ENCODE measurements at places on chromosomes 11 and 22.

DNA sequence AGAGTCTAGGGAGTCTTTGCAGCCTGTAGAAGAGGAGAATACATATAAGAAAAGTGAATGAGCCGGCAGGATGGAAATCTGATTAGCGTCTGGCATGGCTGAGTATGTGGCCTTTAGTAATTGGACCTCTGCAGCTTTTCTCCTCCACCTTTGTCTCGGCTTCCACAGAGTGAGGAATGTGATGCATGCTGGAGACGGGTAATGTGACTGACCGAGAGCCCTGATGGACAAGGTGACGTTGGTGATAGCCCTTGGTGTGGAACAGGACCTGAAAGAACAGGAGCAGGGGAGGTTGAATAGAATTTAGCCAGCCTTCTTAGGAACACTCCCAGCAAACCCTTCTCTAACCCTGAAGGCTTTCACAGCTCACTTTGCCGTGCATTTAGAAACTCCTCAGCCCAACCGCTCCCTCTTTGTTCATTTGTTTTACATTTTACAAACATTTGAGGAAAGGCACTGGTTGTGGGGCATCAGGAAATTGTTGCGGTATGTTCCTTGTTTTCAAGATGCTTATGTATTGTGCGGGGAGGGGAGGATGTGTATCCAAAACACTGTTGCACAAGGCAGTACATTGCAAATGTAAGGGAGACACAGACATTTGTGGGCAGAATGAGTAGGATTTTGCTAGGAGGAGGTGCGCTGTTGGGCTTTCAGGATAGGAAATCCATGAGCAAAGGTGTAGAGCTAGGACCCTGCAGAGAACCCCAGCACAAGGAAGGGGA is 6.9 kb downstream of the GTPBP1 start:
- no peak for DNase-seq

DNA sequence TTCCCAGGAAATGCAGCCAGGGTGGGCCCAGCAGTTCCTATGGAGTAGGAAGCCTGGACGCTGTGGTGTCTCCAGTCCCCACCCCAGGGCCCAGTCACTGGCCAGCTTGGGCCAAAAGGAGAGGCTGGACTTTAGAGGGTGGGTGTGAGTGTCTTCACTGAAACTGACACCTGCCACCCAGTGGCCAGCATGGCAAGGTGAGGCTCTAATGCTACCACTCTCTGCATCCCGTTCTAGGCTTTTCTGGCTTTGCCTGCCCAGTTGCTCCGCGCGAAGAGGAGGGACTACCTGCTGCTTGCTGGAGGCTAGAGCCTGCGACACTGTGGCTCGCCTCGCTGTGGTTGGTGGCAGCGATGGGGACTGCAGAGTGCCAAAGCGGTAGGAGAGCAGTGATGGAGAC is 35.4 kb downstream of the C22orf42 start:
- DNase-seq, result no peak

GRCh38 chr11:8204596-8204995 is 35.8 kb upstream of the RIC3 start:
- DNase-seq, result no peak

DNA sequence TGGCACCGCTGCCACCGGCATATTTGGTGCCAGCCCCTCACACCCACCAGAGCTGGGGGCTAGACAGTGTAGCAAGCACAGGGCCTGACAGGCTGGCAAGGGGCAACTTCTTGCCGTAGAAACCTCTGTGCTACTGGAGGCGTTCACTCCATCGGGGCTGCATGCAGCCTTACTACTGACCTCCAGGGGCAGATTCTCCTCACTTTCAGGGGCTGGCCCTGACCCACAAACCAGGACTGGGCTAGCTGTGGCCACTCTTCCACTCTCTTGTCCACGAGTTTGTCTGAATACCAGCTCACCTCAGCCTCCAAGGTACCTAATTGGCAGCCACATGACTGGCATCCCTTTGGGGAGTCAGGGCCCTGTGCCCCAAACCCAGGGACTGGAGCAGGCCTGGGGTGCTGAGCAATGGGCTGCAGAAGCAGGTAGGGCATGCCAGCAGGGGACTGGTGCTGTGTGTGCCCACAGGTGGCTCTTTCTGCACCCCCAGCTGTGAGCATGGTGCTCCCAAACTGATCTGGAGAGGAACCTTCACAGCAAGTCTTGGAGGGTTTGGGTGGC is 2.1 kb upstream of the LMO1 start:
- DNase-seq, result no peak

DNA sequence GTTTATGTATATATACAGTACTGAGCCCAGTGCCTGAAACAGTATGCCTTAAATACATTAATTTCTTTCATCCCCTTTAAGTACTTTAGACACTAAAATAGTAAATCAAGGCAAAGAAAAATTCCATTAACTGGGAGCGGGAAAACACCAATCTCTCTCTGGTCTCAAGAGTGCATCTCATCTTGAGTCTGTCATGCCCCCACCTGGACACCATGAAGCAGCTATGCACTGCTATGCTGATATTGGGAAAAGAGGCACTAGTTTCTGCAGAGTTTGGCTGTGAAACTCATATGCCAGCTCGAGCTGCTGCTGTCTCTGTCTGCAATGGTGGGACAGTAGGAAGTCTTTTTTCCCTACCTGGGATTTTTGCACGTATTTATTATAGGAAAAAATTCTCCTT is 754.4 kb upstream of the RAG2 start:
- DNase-seq, result no peak

DNA sequence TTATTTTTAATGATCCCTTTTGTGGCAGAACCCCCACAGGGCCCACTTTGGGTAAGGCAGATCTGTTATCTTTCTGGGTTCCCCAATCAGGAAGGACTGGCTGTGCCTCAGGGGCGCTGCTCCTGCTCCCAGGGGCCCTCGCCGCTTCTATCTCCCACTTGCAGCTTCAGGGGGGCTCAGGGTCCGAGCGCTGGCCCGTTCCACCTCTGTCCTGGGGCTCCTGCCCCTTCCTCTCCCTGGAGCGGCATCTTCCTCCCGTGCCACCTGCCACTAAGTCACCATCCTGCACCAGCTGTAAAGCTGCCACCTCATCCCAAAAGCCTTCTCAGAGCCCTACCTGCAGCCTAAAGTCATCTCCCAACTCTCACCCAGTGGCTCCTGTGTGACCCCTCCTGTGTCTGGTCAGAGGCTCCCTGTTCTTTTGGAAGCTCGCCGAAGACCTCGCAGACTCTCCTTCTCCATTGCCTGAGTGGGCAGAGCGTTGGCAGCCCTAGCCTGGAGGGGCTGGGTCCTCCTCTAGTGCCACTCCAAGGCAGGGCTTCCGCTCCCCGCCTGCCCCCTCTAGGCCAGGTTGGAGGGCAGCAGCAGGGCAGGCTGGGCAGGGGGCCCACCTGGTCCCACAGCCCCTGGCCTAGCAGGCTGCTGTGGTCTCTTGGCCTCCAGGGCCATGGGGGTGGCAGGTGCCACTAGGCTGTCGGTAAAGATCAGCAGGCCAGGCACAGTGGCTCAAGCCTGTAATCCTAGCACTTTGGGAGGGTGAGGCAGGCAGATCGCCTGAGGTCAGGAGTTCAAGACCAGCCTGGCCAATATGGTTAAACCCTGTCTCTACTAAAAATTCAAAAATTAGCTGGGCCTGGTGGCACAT is 106.7 kb downstream of the MORC2 start:
- no peak for DNase-seq

DNA sequence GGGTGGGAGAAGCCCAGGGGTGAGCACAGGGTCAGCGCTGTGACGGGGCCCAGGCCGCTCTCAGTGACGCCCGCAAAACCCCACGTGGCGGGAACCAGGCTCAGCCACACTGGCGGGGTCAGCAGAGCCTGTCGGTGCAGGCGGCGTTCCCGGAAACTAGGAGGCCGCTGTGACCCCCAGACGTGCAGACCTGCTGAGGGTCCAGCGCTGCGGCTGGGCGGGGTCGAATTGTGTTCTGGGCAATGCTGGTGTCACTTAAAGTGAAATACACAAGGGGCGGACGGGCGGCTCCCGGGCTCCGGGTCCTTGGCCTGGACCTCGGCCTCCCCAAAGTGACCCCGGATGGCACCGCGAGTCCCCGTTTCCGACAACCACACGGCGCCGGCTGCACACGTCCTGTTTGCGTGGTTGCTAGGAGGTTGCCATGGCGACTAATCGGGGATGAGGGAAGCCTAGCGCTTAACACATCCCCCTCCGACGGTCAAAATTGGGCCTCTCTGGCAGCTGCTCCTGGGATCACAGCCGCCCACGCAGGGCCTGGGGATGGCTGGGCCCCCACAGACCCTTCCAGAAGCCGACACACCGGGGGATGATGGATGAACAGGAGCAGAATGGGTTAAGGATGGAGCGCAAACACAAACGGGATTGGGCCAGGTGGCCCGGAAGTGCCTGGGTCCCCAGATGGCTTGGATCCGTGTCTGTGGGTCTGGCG is 81.7 kb upstream of the PRR5 start:
- DNase-seq, result peak; percentile 91

DNA sequence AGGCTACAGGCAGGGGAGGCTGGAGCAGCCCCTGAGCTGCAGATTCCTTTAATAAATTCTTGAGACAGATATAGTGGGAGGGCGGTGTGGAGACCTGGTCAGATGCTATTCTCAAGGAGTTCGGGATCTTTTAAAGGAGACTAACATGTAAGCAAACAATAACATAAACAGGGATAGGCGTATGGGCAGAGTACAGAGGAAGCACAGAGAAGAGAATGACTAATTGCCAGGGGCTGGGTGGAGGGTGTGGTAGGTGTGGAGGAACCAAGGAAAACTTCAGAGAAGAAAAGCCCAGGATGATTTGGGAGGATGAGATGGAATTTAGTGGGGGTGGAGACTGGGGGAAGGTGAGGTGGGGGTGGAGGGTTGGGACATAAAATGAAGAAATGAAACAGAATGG is 9.7 kb upstream of the HEPHL1 start:
- DNase-seq, result no peak

DNA sequence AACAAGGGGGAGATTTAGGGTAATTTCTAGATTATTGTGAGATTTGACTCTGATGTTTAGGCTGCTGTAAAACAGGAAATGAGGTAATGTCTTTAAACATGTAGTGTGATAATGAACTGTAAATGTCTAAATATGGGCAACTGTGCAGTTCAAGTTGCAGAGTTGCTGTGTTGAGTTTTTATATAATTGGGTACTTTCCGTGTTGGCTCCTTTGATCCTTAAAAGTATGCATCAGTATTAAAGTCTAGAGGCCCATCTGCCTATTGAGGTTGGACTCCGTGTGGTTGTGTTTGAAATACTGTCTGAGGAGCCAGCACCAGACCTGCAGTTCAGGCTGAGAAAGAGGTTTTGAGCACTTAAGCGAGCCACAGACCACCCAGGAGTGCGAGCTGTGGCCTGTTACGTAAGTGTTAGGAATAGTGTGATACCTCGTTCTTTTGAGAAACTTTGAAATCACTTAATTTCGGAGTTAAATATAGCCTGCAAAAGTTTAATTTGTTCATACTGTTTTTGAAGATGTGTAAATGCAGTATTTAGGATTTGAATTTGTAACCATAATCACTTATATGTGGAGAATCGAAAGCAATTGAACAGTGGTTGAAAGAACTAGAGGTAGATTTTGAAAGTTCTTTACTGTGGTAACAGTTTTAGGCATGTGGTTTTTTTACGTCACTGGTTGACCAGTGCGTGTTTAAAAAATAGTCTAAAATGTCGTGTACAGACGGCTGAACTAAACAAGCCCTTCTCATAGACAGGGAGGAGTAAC is 9.0 kb downstream of the FAM118A start:
- DNase-seq, result peak; percentile 88

DNA sequence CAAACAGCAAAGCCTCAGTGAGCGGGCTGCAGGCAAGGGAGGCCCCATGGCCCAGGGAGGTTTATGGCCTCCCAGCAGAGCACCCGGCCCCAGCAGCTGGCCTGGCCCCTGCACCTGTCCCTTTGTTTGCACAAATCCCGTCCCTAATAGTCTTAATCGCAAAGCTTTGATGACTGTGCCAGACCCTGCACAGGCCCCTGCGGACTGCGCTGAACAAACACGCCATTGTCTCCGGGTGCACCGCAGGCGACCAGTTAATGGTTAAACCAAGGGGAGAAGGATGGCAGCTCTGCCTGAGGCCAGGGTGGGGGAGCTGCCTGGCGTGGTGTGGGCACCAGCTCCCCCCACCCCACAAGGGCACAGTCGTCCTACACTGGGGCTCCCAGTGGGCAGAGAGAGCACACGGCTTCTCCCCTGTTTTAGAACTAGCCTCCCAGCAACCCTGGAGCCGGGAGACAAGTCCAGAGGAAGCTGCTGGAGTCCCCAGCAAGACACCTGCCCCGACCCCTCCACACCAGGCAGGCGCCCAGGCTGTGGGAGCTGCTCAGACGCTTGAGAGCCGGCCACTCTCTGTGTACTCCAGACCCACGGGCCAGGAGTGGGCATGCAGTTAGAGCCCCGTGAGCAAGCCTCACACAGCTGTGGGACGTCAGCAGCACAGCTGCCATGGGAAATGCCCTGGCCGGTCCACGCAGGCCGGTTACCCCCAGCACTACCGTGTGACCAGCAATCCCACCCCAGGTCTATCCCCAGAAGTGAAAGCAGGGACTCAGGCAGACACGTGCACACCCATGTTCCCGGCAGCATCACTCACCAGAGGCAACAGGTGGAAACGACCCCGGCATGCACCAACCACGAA is 39.7 kb upstream of the TH start:
- no peak for DNase-seq

DNA sequence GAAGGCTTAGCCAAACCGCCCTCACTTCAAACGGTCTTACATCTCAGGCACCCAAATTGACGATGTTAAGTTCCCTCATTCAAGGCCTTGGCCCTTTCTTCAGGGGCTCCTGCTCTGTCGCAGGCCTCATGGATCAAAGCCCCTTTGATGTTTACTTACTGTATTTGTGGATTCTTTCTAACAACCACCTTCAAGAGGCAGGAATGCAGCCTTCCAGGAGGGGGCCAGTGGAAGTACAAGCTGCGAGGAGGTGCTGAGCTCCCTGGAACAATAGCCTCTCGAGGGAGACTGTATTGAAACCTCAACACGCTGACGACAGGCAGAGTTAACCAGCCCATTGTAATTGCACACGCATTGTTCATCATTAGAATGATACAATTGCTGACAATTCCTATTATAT is 209.1 kb downstream of the ST3GAL4 start:
- no peak for DNase-seq

DNA sequence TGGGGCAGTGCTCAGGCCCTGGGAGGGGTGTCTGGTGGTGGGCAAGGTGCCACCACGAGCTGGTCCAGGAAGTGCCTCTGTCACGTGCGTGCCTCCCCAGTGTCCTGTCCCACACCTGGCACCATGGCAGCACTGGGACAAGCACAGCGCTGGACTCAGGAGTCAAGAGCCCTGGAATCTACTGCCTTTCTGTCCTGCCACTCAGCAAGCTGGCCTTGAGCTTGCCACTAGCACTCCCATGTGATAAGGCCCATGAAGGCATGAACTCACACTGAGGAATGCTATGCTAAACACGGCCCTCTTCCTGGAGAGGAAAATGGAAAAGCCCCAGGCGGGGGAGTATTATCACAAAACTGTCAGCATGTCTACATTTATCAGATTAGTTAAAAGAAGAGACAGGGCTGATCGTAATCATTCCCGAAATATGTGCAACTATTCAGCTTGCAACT is 50.7 kb upstream of the SLC35C1 start:
- DNase-seq, result no peak

DNA sequence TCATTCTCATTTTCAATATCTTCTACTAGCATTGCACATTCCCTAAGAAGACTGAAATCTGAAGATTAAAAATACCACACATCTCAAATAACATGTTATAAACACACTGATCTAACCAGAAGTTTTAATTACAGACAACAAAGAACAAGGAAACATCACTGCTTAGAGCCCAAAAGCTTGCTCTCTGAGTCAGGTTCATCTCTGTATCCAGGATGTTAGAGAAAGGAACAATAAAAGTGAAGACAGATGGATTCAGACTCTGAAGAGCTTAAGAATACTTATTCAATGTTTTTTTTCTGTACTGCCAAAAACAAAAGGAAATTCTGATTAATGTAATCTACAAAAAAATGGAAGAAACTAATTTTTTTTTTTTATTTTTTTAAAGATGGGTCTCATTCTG is 16.5 kb downstream of the RDX start:
- no peak for DNase-seq
